ENCODE measurements at places on chromosomes 12 and 14.

DNA sequence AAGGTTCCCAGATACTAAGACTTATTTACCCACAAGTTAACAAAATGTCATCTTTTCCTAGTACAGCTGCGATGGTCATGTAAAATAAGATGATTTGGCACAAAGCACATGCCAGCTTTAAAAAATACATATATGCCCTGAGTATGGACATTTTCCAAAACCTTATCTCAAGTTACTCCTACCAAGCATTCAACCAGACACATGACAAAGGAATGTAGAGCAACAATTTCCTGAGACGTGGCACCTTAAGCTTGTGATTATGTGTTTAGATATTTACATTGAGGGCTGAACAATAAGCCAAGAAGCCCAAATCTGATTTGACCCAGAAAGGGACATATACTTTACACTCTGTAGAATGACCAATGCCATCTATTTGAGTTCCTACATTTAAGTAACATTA lies 24.5 kb upstream of the OVCH1 start:
- no peak for DNase-seq

DNA sequence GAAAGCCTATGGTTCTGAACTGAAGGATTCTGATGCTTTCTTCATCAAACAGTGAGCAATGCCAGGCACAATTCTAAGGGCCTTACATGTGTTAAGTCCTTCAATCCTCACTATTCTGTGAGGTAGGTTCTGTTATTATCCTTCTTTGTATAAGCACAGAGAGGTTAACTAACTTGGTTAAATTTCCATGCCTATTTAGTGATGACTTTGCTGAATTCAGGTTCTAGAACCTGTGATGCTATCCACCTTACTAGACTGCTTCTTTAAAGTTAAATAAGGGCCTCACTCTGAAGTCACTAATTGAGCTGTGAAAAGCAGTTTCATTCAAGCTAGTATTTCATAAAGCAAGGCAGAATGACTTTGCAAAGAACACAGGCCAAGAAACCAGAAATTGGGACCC lies 138.9 kb upstream of the PARP11 start:
- no peak for DNase-seq

DNA sequence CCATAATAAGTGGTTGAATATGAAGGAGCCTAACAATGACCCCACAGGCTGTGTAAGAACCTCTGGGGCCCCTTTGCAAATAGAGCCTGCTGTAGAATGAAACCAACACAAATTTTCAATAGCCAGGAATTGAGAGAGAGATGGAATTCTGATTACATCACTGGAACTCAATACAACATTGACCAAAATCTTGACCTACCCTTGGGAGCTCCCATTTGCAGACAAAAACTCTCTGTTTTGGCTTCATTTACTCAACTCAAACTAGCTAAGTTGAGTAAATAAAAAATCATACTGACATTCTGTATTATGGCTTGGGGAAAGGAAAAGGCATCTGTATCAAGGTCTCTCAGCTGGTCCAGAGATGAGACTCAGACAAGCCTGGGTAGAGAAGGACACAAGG lies 91.0 kb downstream of the TBX3 start:
- DNase-seq = no peak

- DNase-seq = no peak
These were observed 410.0 kb downstream of the RAD51B start for GRCh38 chr14:68229423-68230100.

Data from NCI-H1092 (cell line).